ENCODE measurements at places on chromosomes 4 and X. TPM values are rescaled to one million over a fixed set of nuclear protein-coding genes. Genes with fewer than 3 reads are reported as not detected.

HTR2C gene
- total RNA-seq = 0.69 TPM

- peak; percentile 93 for ATAC-seq
These were observed 34.0 kb upstream of the GRPEL1 start for GRCh38 chr4:7101692-7102515.

GRCh38 chr4:46931981-46932380, 22.9 kb upstream of the COX7B2 start:
- peak; percentile 92 for ATAC-seq

- ATAC-seq = peak; percentile 27
These were observed 29.4 kb upstream of the OPHN1 start for GRCh38 chrX:68462653-68463052.

DNA sequence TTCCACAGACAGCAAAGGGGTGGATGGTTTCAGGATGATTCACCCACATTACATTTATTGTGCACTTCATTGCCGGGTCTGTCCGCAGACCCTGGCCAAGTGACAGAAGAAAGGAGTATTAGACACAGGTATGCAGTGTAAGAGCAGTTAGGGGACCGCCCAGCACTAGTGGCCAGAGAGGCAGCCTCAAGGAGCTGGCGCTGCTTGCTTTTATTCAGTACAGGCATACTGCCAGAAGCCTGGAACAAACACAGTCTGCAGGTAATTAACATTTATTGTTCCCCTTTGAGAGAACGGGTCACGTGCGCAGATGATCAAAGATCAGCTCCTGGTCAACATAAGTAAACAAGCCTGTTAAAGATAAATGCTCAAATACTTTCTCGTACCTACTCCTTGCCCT, 1639.0 kb upstream of the IGFBP7 start:
- ATAC-seq = no peak

DNA sequence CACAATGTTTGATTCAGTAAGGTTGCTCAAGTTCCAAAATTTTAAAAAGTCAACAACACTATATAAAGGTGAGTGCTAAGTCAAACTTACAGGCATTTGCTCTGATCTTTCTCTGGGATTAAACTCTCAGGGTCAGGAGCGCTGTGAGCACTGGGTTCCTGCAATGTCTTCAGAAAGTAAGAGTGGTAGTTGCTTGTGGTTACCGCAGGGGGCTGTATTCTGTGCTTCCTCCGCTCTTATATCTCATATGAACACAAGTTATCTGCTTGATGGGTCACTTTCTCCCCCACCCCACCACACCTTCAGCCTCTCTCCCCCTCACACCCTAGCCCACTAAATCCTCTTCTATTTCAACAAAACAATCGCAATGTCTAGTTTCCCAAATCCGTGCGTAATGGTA, 116.4 kb upstream of the IGSF1 start:
- no peak for ATAC-seq
